ENCODE measurements at places on chromosomes 11 and 22. TPM values are rescaled to one million over a fixed set of nuclear protein-coding genes. Genes with fewer than 3 reads are reported as not detected.

APOA1 gene
- 0.10 TPM for total RNA-seq

NCAM1 gene
- total RNA-seq = not detected

ABCC8 gene
- total RNA-seq = 1.6 TPM

ART1 gene
- total RNA-seq = not detected

SMCO4 gene
- 20.2 TPM for total RNA-seq

C11orf97 gene
- total RNA-seq = not detected

MIAT gene
- 0.34 TPM for total RNA-seq

SCN3B gene
- total RNA-seq = 0.11 TPM

SLC17A6 gene
- not detected for total RNA-seq

BTBD18 gene
- total RNA-seq = not detected
